Melanocyte of skin (primary cell): ENCODE measurements at places on chromosomes 6 and 20. TPM values are rescaled to one million over a fixed set of nuclear protein-coding genes. Genes with fewer than 3 reads are reported as not detected.

The SLC2A10 gene
- 8.0 and 8.3 TPM in 2 replicates for total RNA-seq

The PBOV1 gene
- total RNA-seq, result not detected in 2 replicates

The COMMD7 gene
- 41.0 and 41.8 TPM in 2 replicates for total RNA-seq

The LIME1 gene
- total RNA-seq, result 1.4 and 2.2 TPM in 2 replicates

The KCNK17 gene
- not detected in 2 replicates for total RNA-seq

The PXMP4 gene
- total RNA-seq, result 5.3 and 5.7 TPM in 2 replicates

The TFB1M gene
- 12.0 and 24.4 TPM in 2 replicates for total RNA-seq

The CLPSL2 gene
- total RNA-seq, result not detected in 2 replicates

The LY6G6F gene
- not detected in 2 replicates for total RNA-seq

The AGPAT4 gene
- 6.8 and 10.7 TPM in 2 replicates for total RNA-seq

The FUCA2 gene
- 34.0 and 42.9 TPM in 2 replicates for total RNA-seq

The HLA-DRB5 gene
- 0.34 and 8.4 TPM in 2 replicates for total RNA-seq

The CDH26 gene
- 0.15 TPM in 1 of 2 replicates, not detected in the other for total RNA-seq

The LIN28B gene
- under 0.01 TPM in 1 of 2 replicates, not detected in the other for total RNA-seq

The NNAT gene
- 0.36 TPM in 1 of 2 replicates, not detected in the other for total RNA-seq

The CRIP3 gene
- total RNA-seq, result 0.73 TPM in 1 of 2 replicates, not detected in the other

The IPCEF1 gene
- under 0.01 and 0.36 TPM in 2 replicates for total RNA-seq

The HDGFL1 gene
- not detected in 2 replicates for total RNA-seq

The RAD21L1 gene
- total RNA-seq, result not detected in 2 replicates

The NR2E1 gene
- total RNA-seq, result not detected in 2 replicates
